ENCODE measurements at places on chromosomes 3 and 15. TPM values are rescaled to one million over a fixed set of nuclear protein-coding genes. Genes with fewer than 3 reads are reported as not detected.

The CHL1 gene
- total RNA-seq = 2.0 TPM

The NTRK3 gene
- 87.3 TPM for total RNA-seq

The TUSC7 gene
- not detected for total RNA-seq

The CFAP100 gene
- not detected for total RNA-seq

The TRMT10C gene
- total RNA-seq = 20.5 TPM

The SRPRB gene
- 37.7 TPM for total RNA-seq

The C2CD4A gene
- 1.8 TPM for total RNA-seq

The ERICH6 gene
- total RNA-seq = not detected

The MUC13 gene
- not detected for total RNA-seq

The ATP10A gene
- total RNA-seq = 89.8 TPM

The MB21D2 gene
- 6.4 TPM for total RNA-seq

The NMB gene
- 2.9 TPM for total RNA-seq

The WNT7A gene
- not detected for total RNA-seq

The IFT122 gene
- 50.1 TPM for total RNA-seq

The PLOD2 gene
- 92.6 TPM for total RNA-seq

The SIDT1 gene
- total RNA-seq = 14.0 TPM

The CCR3 gene
- not detected for total RNA-seq

The PLA2G4D gene
- not detected for total RNA-seq

The MAP1A gene
- total RNA-seq = 29.8 TPM

The ECE2 gene
- not detected for total RNA-seq

All from thoracic aorta (tissue), 2 donors.